Activated naive CD8-positive, alpha-beta T cell treated with anti-CD3 and anti-CD28 coated beads, Interleukin-2, amount 10 ng/mL, durations not matched to agents 7 days and 5 days (primary cell): ENCODE measurements at places on chromosomes 6 and 20. TPM values are rescaled to one million over a fixed set of nuclear protein-coding genes. Genes with fewer than 3 reads are reported as not detected.

DNA sequence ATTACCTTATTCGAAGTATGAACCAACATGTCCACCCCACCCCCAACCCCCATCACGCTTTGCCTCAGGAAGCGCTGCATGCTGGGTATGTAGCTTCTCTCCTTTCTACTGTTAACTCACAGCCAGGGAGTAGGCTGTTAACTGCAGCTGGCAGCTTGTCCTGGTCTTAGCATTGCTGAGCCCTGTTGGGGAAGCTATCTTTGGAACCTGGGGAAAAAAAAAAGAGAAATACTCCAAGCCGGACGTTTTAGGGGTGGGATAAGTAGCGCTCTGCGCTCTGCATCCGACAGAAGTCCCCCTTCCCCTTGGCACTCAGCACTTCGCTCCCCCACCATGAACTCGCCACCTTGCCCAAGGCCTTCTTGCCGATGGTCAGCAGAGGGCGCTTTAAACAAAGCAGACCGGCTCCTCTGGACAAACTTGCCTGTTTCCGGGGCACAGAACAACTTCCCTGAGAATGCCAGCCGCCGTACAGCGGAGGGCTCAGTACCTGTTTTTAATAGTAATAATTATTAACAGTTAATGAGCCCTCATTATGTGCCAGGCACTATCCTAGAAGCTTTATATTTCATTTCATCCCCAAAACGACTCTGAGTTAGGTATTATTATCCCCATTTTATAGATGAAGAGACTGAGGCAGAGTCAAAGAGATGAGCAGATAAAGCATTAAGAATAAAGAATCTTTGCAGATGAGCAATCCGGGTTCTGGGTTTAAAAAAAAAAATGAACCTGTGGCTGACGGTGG, 35.2 kb upstream of the MDFI start:
- no peak overlapping the region for H3K27ac ChIP-seq
- peaks cover 9% of the 10 kb centered on the region for H3K27me3 ChIP-seq
- peak; percentile 71 for DNase-seq
- H3K4me1 ChIP-seq, result peaks cover 5% of the 10 kb centered on the region

DNA sequence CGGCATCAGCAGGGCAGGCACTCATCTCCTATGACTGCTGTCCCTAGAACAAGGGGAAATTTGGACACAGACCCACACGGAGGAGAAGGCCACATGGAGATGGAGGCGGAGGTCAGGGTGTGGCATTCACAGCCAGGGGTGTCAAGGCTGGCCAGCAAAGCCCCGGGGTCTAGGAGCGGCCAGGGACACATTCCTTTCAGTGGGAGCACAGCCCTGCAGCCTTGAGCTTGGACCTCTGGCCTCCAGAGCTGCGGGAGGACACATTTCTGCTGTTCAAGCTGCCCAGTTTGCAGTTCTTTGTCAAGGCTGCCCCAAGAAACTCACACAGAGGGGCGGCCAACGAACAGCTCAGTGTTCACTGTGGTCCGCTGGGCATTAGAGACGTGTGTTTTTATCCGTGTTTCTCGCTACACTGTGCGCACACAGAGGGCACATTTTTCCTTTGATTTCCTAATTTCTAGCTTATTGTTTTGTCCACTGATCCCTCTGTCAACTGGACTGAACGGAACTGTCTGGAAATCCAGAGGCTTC, 93.4 kb upstream of the MPC1 start:
- no peaks in the 10 kb centered on the region for H3K36me3 ChIP-seq
- H3K27me3 ChIP-seq, result peaks cover 5% of the 10 kb centered on the region
- H3K4me1 ChIP-seq, result peaks cover 3% of the 10 kb centered on the region

Gene DCDC2
- total RNA-seq, result 0.14 TPM

Gene ZNF512B
- total RNA-seq, result 15.4 TPM

Gene EPPIN
- total RNA-seq, result not detected
